Glomerular endothelial cell (primary cell): ENCODE measurements at places on chromosomes 13 and 19.

DNA sequence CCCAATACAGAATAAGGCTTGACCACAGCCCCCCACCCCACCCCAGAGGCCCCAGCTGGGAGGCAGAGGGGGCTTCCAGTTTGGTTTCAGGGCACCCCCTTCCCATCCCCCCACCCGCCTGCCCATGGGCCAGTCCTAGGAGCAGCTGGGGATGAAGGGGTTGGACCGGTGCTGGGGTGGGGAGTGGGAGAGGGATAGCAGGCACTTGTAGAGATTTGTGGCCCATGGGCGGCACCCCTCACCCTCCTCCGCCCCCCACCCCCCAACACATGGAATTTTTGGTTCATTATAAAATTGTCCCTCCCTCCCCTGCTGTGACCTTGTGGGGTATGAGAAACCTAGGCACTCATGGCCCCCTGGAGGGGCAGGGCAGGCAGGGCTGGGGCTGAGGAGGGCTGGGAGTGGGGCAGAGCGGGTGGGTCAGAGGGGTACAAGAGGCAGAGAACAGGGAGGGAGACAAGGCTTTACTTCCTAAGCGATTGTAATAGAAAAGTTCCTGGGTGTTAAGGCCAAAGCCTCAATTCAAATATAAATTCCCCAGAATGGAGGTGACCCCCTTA is 5.3 kb upstream of the GSK3A start:
- DNase-seq = no peak

GRCh38 chr19:1122972-1123363 is 19.2 kb downstream of the GPX4 start:
- no peak for DNase-seq

- DNase-seq = peak; percentile 58
Observed at GRCh38 chr13:97879646-97880310, 73.7 kb upstream of the IPO5 start.

- DNase-seq = no peak
Observed at GRCh38 chr19:16045893-16046292, 30.4 kb upstream of the TPM4 start.

GRCh38 chr19:6803036-6803404 is 30.5 kb downstream of the VAV1 start:
- no peak for DNase-seq

- DNase-seq = no peak
Observed at GRCh38 chr13:94033098-94033497, 446.4 kb downstream of the DCT start.

DNA sequence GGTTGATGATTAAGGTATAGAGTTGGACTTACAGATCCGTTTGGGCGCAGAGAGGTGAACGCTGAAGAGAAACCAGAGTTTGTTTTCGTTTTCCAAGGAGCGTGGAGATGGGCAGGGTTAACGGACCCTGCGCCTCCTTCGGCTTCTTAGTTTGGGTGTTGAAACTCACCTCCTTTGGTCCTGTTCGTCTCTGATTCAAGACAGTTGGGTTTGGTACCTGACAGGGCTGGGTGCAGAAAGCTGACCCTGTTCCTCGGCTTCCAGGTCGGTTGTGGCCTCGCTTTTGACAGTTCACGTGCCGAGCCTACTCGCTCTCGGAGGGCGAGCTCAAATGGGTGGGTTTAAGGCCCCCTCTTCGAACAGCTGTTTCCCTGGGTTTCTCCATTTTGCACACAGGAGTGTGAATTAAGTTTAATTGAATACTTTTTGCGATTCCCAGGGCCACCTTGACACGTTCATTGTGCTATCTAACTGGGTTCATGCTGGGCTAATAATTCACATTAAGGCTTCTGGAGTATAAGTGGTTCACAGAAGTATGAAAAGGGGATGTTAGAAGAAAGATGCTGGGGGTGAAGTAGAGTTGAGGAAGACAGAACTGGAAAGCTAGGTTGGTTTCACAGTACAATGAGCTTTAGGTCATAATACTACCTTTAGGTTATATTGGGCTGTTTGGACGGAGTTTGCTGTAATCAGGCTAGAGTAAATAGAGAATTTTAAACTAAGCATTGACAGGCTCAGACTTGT is 638 bp downstream of the USPL1 start:
- no peak for DNase-seq

- DNase-seq = no peak
Observed at GRCh38 chr13:90197722-90198121, 1149.8 kb upstream of the MIR17HG start.

- no peak for DNase-seq
Observed at GRCh38 chr19:12806242-12807081, at the start of gene RNASEH2A. RNASEH2A (plus strand) TSS chr19:12806584; CDS start chr19:12806674, 90 bp downstream.

GRCh38 chr13:63636316-63636993 is 2220.8 kb upstream of the PCDH20 start:
- no peak for DNase-seq

GRCh38 chr19:51514866-51515481 is 13.4 kb upstream of the SIGLEC12 start:
- peak; percentile 33 for DNase-seq

DNA sequence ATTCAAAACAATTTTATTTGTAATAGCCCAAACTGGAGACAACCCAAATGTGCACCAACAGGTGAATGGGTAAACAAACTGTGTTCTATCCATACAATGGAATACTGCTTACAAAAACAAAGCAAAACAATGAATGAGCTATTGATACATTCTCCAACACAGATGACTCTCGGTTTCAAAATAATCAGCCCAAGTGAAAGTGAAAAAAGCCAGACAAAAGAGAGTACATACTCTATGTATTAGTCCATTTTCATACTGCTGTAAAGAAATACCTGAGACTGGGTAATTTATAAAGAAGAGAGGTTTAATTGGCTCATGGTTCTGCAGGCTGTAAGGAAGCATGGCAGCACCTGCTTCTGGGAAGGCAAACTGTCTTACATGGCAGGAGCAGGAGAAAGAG is 65.2 kb upstream of the LRCH1 start:
- DNase-seq = no peak

GRCh38 chr19:29399804-29400203 is 126.0 kb upstream of the VSTM2B start:
- no peak for DNase-seq

- no peak for DNase-seq
Observed at GRCh38 chr19:46372901-46373490, 26.1 kb downstream of the PPP5C start.

DNA sequence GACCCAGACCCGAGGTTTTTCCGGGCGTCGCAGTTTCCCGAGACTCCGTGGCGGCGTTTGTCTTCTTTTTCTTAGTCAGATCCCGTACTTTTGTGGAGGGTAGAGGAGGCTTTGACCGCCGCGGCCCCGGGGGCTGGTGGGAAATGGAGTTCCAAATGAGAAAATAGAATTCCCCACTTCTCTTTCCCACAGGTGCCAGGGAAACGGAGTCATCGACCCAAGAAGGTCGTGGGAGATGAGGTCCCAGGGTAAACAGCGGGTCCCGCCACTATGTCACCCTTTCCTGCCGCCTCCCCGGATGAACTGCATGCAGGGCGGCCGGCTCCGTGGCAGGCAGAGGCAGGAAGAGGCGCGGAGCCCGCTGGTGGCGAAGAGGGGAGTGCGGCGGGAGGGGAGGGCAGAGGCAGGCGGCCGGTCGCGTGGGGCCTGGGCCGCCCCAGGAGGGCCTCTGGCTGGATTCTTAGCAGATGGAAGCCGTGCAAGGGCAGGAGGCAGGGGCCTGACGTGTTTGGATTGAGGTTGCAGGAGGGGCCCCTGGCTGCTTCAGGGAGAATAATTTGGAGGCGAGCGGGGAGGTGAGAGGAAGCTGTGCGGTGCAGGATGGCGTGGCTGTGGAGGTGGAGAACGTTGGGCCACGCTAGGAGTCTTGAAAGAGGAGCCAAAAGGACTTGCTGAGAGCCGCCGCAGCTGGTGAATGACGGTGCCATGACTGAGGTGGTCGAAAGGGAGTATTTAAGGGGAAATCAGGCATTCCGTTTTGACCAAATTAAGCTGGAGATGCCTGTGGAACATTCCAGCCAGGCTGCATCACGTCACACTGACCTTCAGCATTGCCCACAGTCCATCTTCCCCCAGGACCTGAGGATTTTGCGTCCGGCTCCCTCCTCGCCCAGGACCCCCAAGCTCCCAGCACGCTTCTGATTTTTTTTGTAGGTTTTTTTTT is 11.7 kb downstream of the CYTH2 start:
- no peak for DNase-seq

- DNase-seq = no peak
Observed at GRCh38 chr13:110759710-110760109, 46.2 kb downstream of the ING1 start.

GRCh38 chr13:74931698-74932433 is 550.1 kb downstream of the TBC1D4 start:
- no peak for DNase-seq

GRCh38 chr13:103487841-103488240 is 421.6 kb upstream of the SLC10A2 start:
- no peak for DNase-seq

DNA sequence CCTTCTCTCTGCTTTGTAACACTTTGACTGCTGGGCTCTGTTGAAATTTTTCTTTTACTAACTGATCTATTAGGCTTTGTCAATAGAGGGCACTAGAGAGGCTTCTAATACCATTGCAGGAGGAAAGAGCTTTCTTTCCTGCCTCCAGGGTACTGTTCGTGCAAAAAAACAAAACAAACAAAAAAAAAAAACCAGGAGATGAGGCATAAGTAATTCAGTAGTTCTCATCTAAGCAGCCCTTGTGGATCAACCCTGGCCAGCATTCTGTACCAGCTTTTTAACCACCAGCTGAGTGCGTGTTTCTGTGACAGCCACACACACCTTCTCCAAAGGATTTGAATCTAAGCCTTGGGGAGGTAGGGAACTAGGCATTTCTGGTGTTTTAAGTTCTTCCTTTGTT is 1707.6 kb upstream of the SLC10A2 start:
- DNase-seq = peak; percentile 39

GRCh38 chr19:45497791-45498190 is 452 bp upstream of the PPM1N start:
- DNase-seq = no peak

GRCh38 chr13:33544308-33544707 is 258.8 kb upstream of the STARD13 start:
- no peak for DNase-seq

DNA sequence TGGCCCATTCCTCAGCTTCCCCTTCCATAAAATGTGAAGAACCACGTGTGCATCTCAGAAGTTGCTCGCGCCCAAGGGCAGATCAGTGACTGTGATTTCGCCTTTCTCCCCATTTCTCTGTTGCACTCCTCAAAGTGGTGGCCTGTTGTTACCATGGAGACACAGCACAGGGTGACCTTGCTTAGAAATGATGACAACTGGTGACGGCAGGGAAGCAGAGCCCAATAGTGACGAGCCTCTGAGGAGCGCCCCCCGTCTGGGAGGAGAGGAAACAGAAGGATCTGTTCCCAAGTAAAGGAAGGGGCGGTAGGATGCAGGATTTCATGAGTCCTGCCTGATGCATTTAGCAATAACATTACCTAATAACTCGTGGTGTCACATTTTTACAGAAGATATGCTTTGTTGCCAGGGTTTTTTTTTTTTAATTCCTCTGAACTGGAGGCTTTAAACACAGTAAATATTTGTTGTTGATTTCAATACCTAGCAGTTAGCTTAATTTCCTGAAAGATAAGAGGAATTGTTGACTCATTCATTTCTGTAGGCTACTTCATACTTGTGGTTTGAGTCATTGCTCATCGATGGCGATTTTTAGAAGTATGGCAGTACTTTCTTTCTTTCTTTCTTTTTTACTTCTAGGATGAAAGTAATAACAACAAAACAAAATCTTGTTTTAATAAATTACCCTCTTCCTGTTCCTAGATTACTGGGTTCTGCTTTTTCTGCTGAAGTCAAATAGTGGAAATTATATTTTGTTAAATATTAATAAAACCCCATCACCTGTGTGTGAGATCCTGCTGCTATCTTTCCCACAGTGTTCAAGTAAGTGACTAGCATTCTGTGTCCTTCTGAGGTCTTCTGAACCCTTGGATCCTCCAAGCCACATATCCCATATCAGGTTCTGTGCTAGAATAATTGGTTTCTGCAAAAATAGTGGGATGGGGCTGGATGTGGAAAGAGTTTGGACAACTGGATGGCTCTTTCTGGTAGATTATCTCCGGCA is 36.0 kb downstream of the MBNL2 start:
- DNase-seq = peak; percentile 97

DNA sequence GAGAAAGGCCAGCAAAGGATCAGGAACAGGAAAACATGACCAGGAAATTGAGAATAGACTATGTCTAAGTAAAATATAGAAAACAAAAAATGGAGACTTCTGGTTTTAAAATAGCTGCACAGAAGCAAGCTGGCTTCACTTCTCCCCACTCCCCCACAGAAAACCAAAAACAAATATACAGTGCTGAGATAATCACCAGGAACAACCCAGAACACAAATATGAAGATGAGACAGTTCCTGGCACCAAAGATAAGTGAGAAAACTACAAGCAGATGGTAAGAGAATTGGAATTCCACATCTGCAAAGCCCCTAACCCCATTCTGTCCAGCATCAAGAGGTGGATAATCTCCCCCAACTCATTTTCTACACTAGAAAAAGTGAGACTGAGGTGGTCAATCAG is 397.7 kb downstream of the SUCLA2 start:
- DNase-seq = no peak
